ENCODE measurements at places on chromosomes 6 and 20.

GRCh38 chr6:47670851-47671250 lies 27.5 kb upstream of the ADGRF4 start:
- no peak for DNase-seq

GRCh38 chr6:143449714-143450452 lies 612 bp downstream of the ADAT2 start:
- peak; percentile 68 for DNase-seq

DNA sequence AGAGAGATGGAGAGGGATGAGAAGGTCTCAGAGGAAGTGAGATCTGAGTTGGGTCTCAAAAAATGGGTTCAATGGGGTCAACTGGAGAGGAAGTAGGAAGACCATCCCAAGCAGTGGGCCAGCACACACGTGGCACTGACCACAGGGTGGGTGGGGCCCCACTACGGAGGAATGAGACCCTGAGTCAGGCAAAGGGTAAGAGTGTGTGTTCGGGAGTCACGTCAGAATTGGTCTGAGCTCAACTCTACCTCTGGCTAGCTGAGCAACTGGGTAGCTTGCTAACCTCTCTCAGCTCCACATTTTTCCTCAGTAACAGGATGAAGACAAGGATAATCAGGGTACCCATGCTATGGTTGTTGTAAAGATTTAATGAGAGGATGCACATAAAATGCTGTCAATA lies 79.0 kb downstream of the TRERF1 start:
- no peak for DNase-seq

- no peak for DNase-seq
Observed at GRCh38 chr6:46287681-46288080, 116.9 kb upstream of the ENPP5 start.

DNA sequence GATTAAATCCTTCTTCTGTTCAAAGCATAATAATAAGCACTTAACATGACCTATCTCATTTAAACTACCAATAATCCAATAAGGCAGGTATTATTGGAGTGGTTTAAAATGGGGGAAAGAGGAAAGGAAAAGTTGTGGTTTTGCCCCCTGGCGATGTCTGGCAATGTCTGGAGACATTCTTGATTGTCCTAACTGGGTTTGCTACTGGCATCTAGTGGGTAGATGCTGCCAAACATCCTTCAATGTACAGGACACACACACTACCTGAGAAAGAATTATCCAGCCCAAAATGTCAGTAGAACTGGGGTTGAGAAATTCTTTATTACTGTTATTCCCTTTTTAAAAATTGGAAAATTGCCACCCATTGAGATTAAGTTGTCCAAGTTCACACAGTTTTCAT lies 25.2 kb upstream of the SRSF6 start:
- no peak for DNase-seq

- peak; percentile 40 for DNase-seq
Observed at GRCh38 chr6:33324125-33324524, 6.6 kb upstream of the ZBTB22 start.

DNA sequence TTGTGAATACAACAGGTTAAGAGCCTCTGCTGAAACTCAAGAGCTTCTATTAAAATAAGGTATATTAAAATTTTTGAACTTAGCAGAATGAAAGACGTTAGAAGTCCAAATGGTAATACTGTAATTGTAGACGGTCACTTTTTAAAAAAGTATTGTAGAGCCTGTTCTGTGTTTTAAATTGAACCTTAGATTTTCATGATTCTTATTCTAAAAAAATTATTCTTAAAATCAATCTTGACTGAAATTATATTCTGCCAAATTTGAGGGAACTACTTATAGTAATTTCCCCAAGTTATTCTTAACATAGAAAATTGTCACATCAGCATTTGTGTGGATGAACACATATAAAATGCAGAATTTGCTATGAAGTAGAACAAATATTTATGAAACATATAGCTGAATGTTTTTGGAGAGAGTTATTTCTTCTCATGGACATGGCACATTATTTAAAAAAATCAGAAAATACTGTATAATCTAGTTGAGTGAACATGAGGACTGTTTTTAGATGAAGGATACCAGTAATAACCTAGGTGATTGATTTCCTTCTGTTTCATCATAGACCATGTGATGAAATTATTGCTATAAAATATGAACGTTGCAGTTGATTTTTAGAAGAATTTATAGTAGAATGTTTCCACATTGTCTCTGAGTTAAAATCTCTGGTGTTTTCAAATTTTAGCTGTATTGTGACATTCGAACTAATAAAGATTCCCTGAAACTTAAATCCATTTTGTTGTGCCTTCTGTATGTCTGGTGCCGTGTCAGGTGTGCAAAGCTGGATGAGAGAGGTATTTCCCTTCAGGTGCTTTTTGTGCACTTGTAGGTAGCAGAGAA lies 2.8 kb downstream of the TBPL1 start:
- no peak for DNase-seq

GRCh38 chr20:38873050-38873581 lies 53.1 kb upstream of the FAM83D start:
- DNase-seq = peak; percentile 95

DNA sequence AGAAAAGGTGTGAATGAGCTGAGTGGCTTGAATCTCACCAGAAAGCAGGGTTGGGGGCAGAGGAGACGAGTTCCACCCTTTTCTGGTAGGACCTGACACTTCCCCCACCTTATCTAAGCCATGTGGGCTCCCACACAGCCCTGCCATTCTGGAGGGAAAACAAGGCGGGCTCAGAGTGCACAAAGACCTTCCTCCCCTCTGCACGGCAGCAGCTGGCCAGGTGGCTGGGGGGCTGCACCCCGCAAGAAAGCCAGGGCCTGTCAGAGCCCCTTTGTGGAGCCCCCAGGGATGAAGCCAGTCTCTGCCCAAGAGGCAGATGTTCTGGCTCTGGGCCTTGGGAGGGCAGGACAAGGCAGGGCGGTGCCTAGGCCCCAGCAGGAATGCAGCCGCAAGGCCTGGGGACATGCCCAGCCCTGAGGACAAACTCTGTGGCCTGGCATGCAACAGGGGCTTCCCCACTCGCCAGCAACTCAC lies 48.4 kb upstream of the DSN1 start:
- no peak for DNase-seq

- no peak for DNase-seq
Observed at GRCh38 chr20:1669304-1669703, 11.7 kb upstream of the SIRPG start.

DNA sequence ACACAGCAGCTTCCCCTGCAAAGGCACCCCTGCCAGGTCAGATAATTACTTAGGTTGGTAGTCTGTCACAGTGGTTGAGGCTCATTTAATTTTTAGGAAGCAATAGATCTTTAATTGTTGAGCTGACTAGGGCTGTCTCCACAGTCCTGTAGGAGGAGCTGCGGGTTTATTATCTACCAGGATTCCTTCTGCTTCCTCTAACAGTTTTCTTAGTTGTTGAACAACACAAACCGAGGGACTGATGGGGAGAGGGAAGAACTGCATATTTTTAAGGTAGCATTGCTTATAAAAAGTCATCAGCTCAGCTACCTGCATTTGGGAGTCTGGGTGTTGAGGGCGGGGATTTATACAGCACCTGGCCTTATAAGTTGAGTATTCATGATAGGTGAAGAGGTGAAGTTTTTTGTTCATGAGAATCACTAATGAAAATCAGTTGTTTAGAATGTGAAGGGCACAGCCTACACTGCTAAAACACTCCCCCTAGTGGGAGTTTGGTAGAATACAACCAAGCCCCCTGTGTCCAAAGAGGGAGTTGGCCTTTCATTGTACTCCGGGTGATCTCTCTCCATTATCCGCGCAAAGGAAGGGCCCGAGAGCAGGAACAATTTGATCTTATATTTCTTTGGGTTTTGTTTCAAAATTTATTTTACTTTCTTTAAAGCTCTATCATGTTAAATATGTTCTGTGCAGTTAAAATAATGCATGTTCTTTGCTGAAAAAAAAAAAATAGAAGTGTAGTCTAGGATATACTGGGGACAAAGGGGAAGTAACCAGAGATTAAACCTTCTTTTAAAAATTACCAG lies 69.6 kb downstream of the SSR1 start:
- DNase-seq = peak; percentile 72

GRCh38 chr20:59603781-59604541 lies at the start of gene PHACTR3:
Gene PHACTR3 (plus strand): TSS chr20:59604540. CDS start chr20:59605015, 475 bp downstream.
- no peak for DNase-seq

GRCh38 chr6:25972902-25973301 lies 10.3 kb downstream of the TRIM38 start:
- no peak for DNase-seq

DNA sequence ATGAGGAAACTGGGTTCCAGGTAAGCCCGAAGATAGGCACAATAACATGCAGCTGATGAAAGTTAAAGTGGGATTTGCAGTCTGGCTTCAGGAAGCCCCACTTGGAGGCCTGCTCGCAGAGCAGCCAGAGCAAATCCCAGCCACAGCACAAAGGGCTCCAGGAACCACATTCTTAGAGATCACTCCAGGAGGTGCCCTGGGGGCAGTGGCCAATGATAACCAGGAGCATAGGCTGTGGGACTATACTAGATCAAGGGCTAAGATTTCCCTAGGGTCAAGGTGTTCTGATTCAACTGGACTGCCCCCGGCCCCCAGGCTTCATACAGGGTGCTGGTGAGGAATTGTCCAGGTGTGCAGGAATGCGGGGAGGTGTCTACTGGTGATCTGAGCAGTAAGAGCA lies 133.9 kb upstream of the PTPRT start:
- no peak for DNase-seq

DNA sequence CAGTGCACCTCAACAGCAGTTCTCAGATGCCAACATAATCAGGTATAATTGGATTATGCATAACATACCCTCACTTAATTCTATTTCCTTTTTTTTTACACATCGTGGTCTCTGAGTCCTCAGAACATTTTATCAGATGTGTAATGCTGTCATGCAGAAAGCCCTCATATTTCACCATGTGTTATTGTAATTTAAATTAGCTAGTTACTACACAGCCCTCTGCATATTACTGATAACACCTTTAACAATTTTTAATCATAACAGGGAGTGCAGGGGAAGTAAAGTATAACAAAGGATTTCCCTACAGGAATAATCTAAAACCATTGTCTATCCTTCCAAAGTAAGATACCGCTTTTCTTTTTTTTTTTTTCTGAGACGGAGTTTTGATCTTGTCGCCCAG lies 91.9 kb upstream of the CCDC28A start:
- no peak for DNase-seq

- DNase-seq = no peak
Observed at GRCh38 chr6:14567842-14568241, 450.3 kb downstream of the CD83 start.

- no peak for DNase-seq
Observed at GRCh38 chr6:31157513-31158139, at the start of gene CCHCR1. Gene CCHCR1 (minus strand): TSS chr6:31157802. CDS start chr6:31157600, 202 bp downstream.

DNA sequence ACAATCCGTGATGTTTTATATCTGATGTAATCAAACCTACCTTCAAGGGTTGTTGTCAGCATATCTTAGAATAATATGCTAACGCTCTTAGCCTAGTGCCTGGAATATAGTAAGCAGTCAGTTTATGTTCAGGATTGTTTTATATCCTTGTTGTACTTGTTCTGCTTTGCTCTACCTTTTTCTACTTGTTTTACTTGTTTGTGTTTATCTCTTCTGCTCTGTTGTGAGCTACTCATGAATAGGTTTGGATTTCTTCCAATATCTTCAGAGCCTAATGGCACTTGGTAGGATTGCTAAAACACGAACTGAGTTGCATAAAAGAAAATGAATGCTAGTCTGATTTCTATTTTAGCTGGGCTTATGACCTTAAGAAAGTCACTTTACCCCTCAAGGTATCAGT lies 40.1 kb downstream of the DNAH8 start:
- no peak for DNase-seq

DNA sequence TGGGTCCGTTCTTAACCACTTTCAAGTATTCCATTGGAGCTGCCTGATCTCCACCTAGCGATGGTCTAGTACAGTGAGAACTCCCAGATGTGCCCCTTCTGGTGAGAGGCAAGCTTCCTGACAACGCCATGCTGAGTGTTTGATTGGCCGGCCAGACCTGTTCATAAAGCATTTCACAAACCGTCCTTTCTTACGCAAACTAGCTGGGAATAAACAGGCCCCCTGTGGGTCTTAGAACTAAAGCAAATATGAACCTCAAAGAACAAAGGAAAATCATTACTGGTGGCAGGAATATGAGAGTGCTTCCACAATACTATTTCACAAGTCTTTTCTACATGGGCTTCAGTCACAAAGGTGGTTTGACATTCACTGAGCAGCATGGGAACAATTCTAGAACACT lies 15.6 kb upstream of the GCNT2 start:
- no peak for DNase-seq

- no peak for DNase-seq
Observed at GRCh38 chr6:35230950-35231349, 17.2 kb downstream of the SCUBE3 start.

- DNase-seq = no peak
Observed at GRCh38 chr6:37323580-37323979, 30.2 kb upstream of the RNF8 start.

- DNase-seq = no peak
Observed at GRCh38 chr6:158409451-158409850, 97.2 kb downstream of the TULP4 start.

DNA sequence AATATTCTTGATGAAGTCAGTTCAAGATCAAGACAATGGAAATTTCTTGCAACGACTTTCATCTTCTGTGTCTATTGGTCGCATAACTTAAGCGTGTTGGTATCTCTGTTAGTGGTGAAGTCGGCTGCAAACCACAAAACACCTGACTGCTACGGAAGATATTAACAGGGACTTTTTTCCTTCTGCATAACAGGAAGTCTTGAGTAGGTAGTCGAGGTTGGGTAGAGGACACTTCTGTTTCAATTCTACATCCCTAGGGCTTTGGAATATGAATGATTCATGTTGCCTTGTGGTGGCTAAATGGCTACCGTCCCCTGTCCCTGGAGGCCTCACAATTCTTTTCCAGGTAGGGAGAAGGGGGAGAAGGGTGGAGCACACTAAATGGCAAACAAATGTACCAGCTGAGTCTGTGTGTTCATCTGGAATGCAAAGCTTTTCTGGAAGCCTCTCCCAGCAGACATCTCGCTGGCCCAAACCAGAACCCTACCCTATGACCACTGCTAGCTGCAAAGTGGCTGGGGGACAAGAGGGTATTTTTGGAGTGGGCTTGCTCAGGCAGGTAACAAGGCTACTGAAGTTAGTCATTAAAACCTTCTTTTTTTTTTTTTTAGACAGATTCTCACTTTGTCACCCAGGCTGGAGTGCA lies 34.6 kb upstream of the NKX2-2 start:
- DNase-seq = peak; percentile 69

DNA sequence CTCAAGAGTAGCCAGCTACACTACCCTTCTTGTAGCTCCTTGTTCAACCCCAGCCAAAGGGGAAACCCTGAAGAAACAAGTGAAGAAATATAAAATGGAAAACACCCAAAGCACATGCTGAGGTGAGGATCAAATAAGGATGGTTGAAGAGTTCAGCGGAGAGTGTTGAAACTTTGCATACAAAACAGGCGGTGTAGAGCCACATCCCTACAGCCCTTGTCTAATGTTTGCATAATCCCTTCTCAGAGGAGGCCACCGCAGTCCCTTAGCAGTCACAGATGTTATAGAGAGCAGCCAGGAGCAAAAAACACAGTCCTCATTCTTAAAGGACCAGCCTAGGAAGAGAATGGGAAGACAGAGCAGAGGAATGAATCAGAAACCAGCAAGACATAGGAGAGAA lies 350.7 kb upstream of the SASH1 start:
- DNase-seq = no peak
